ENCODE measurements at places on chromosomes 2 and 18.
A peak's percentile ranks its signal among the peaks of the same experiment; 100 is the strongest.

DNA sequence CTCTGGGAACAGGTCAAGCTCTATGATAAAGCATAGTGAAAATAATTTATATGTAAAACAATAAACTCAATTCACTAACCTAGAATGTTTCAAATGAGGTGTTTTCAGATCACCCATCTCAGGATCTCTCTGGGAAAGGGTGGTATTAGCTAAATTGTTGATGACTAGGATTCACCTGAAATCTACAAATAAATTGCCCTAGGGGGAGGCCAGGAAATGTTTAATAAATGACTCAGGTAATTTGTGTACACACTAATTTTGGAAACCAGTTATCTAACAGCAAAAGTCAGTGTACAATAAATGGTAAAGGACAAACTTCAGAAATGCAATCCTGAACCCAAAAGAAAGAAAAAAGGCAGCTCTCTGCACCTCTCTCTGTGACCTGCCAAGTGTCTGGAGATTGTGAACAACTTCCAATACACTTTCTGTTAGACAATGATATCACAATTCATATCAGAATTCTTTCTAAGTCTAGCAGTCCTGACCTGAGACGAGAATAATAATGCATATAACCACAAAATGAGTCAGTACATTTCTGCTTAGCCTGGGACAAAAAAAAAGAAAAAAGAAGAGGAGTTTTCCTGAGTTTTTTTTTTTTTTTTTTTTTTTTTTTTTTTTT, 760.0 kb downstream of the EPHA4 start:
- no peak for DNase-seq

GRCh38 chr18:3103576-3103975, 90.6 kb upstream of the LPIN2 start:
- peak; percentile 56 for DNase-seq

GRCh38 chr2:88751768-88752167, 60.3 kb downstream of the RPIA start:
- DNase-seq: no peak

GRCh38 chr2:71646028-71646427, 192.7 kb downstream of the DYSF start:
- DNase-seq: peak; percentile 44

DNA sequence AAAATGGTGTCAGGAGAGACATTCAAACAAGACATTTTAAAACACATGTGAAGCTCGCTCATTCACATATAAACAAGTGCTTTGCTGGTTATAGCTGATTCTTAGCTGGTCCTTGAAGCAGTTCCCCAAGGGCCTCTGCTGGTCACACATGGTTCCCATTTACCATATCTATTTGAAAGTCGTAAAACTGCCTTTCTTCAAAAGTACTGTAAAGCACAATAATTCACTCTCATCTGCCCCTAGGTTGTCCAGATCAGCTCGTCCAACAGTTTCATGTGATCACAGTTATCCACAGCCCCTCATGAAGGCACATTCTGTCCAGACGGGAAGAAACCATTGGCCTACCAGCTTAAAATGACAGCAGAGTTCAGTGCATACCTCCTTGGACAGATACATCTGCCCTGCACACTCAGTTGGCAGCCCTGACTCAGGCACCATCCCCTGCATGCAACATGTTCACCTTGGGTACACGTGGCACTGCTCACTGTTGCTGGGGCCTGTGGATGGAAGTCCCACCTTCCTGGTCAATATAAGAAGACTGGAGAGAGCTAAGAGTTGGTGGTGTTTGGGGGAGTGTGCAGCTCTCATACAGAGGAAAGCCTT, 108.0 kb upstream of the HAAO start:
- no peak for DNase-seq

DNA sequence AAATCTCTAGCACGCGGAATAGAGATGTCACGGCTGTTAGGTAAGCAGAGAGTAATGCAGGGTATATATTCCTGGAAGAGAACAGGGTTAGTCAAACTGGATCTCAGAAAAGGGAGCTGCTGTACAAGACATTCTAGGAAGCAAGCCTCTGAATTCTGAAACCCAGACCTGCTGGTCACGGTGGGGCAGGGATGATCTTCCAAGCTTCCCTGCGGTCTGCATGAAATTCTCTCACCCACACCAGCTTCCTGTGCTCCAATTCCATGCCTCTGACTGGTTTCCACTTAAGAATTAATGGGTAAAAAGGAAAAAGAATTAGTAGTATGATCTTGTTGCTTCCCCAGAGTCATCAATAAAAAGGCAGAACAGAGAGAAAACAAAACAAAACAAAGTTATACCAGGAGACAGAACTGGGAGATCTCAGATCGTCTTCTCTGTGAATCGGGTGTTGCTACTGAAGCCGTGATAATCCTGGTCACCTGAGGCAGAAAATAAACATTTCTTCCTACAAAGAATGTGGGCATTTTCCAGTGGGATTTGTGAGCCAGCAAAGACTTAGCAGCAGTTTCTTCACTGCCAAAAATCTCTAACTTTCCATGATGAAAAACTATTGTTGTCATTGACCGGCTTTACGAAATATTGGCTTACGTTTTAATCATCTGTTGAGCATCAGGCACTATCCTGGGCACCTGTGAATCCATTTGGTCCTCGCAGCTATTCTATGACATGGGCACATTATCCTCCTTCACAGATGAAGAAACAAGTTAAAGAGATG, 5.3 kb upstream of the CYP27C1 start:
- DNase-seq: peak; percentile 25
